Fibroblast of the aortic adventitia (primary cell): ENCODE measurements at places on chromosomes 3 and 15.

DNA sequence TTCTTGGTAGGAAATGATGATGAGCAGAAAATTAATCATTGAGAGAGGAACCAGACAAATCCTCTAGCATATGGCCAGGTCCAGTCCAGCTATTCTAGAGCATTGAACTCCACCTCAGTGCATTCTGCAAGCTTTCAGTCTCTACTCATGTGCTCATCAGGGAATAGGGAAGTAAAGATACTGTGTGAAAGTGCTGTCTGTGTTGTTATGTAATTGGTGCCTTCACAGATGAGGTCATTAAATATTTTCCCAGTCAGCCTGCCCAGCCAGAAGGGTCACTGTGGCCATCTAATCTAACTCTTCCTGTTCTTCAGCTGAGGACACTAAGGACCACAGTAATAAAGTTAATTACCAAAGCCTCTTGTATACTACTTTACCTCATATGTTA lies 28.2 kb downstream of the C3orf62 start:
- peak; percentile 33 for DNase-seq

DNA sequence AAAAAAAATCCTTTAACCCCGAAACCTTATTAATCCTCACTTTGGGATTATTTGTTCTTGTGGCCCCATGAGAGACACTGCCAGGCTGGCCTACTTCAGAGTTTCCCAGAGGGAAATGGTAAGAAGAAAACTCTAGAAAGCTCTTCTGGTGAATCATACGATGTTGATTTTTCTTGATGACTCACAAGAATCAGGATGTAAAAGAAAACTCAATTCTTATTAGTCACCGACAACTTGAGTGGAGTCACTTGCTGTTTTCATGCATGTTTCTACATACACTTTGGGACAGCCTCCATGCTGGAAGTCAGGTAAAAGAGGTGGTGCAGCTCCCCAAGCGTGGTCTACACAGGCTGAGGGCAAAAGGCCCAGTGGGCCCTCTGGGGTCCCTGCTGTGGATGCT lies 42.8 kb downstream of the MYO5C start:
- peak; percentile 90 for DNase-seq

GRCh38 chr3:171783086-171783485 lies 27.2 kb downstream of the PLD1 start:
- peak; percentile 73 for DNase-seq

DNA sequence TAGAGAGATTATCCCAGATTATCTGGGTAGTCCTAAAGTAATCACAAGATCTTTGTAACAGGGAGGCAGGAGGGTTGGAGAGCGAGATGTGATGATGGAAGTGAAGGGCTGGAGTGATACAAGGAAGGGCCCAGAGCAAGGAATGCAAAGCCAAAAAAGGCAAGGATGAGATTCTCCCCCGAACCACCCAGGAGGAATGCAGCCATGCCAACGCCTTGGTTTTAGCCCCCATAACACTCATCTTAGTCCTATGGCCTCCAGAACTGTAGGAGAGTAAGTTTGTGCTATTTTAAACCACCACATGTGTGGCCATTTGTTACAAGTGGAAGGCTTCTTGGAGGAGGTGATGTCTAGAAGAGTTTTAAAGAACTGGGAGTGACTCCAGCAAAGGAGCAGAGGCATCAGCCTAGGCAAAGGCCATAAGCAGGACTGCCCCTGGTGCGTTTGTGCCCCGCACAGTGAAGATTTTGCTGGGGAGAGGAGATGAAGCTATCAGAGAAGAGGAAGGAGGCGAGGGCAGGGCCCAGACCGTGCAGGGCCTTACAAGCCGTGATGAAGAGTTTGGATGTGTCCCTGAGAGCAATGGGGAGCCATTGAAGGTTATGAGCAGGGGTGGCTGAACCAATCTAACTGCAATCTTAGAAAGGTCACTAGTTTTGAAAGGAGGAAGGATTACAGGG lies 25.3 kb upstream of the CORO2B start:
- no peak for DNase-seq

DNA sequence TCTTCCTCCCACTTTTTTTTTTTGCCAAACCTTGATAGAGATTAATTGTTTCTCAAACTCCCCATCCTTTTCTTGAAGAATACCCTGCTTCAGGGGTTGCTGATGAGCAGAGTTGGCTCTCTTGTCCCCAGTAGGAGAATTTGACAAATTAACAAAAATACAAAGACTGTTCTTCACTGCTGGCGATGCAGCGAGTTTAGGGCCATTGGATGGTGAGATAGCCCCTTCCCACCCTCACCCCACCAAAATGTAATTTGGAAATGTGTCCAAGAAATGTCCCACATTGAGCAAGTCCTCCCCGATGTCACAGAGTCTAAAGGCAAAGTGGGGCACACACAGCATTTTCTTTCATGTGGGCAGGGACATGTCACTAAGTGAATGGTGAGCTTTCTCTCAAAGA lies 136.0 kb upstream of the RARB start:
- no peak for DNase-seq

DNA sequence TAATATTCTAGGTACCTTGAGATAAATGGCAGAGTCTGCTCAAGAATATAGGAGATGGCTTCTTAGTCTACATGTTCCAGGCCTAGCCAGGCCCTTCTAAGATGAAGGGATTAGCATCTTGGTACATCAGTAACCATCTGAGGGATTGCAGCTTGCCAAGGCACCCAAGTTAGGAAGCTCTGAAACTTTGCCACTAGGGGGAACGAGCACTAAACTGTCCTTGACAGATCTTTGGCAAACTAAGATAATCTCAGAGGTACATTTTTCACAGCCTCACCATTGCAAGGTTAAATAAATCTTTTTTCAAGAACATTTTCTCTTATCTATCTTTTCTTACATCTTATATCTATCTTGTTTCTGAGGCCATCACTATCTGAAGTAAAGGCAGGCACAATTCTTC lies 351.2 kb downstream of the RAP2B start:
- DNase-seq: peak; percentile 7

DNA sequence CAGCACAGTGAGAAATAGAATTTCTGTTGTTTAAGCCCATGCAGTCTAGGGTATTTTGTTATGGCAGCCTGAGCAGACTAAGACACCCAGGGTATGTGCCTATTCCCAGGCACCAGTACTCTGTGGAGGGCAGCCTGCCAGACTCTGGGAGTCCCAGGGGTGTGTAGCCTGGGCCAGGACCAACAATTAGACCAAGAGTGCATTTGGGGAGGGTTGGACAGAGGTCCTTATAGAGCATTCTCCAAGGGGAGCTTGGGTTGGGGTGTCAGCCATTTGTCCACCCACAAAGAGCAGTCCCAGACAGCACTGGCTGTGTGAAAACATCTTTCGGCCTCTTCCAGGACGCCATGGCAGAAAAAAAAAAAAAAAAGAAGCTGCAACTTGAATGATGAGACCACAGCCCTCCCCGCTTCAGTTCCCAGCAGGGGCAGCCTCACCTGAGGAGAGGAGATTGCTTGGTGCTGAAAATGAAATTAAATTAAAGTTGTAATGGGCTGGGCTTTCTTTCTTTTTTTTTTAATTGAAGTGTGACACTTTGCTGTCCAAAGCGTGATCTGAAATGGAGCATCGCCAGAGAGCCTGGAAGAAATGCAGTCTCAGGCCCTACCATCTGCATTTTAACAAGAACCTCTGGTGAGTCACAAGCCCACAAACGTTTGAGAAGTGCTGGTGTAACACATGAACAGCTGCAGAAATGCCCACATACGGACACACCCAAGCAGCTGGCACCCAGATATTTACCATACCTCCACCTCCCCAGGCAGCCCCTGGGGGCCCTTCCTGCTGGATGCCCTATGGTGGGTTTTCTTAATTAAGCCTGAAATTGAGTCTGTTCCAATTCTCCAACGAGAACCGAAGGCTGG lies 21.3 kb upstream of the CAV3 start:
- peak; percentile 39 for DNase-seq

GRCh38 chr15:75456710-75457109 lies 5.2 kb upstream of the SIN3A start:
- DNase-seq: peak; percentile 27

- no peak for DNase-seq
These were observed 159.5 kb downstream of the TP63 start for GRCh38 chr3:189790658-189791057.
